NCI-H1694 treated with DMSO at 0.1 percent for 48 hours (cell line): ENCODE measurements at places on chromosomes 12 and 14.

- DNase-seq: no peak
These were observed 58.1 kb upstream of the DHRS4 start for GRCh38 chr14:23895480-23895879.

GRCh38 chr14:95489214-95490137 lies 27.0 kb downstream of the SYNE3 start:
- no peak for DNase-seq

DNA sequence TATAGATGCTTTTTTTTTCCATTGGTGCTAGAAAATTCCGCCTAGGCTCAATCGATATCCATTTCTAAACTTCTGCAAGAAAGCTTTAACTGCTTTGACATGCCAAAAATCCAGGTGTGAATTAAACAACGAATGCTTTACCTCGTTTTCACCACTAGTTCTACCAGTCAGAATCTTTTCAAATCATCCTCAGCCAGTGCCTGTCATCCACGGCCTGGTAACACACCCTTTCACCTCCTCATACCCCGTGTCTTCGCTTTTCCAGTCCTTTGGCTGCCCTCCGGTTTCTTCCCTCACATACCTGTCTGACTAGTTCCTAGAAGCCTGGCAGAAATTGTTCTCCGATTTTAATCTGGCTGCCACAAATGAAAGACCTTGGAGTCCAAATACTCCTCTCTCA lies 1.4 kb upstream of the PHC1 start:
- no peak for DNase-seq

- DNase-seq: no peak
These were observed 45.9 kb downstream of the NOC4L start for GRCh38 chr12:132190012-132190755.

- DNase-seq: no peak
These were observed 6.6 kb downstream of the ZNF219 start for GRCh38 chr14:21091821-21092272.

GRCh38 chr14:102739190-102739469 lies 38.1 kb upstream of the TRAF3 start:
- DNase-seq: no peak

DNA sequence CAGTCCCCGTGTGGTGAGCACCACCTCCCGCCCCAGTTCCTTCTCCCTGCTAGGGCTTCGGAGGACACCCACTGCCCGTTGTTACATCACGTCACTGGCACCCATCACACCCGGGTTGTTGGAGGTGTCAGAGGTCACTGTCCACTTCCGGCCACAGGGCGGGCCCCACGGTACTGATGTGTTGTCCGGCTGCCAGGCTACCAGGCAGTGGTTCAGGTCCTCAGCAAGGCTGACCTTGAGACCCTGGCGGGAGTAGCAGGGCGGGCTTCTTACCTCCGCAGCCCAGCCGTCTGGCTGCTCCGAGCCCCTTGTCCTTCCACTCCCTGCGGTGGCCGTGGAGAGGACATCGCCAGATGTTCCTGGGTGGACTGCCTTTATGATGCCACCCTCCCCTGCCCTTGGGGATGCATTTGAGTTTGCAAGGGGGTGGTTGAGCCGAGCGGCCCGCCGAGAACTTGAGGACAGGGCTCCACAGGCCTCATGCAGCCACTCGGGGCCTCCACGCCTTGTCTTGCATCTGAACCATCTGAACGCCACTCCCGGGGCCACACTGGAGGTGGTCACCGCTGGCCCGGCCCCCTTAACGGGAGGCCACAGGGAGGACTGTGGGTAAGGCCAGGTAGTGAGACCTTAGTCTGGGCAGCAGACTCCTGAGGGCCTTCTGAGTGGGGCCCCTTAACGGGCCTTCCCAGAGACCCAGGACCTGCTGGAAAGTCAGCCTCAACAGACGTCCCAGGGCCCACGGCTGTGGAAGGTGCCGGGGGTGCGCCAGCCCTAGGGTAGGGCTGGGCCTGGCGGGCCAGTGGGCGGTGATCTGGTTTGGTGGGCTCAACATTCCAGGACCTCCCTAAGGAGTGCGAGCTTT lies 27.1 kb upstream of the PLD4 start:
- DNase-seq: no peak

GRCh38 chr12:98259693-98260092 lies 255.7 kb upstream of the TMPO start:
- DNase-seq: no peak

- no peak for DNase-seq
These were observed 72.2 kb downstream of the TGFB3 start for GRCh38 chr14:75909630-75910029.

DNA sequence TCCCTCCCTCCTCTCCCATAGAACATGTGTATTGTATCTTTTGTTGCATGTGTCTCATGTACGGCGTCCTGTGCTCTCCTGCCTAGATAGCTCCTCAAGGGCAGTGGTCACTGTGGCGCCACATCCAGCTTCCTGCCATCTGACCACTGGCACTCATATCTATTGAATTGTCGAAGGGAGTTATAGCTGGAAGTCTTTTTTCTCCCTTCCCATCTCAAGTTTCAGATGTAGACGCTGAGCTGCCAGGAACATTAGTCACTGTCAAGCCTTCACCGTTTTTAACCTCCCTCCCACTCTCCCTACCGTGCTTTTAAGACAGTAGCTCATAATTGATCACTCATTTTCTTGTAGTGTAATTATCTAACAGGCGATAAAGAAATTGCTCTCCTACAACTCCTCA lies 33.0 kb downstream of the MTHFD1 start:
- DNase-seq: no peak

- no peak for DNase-seq
These were observed 3.5 kb upstream of the RNASE4 start for GRCh38 chr14:20680843-20681347.

- no peak for DNase-seq
These were observed 14.0 kb downstream of the CCND2 start for GRCh38 chr12:4287325-4288211.

DNA sequence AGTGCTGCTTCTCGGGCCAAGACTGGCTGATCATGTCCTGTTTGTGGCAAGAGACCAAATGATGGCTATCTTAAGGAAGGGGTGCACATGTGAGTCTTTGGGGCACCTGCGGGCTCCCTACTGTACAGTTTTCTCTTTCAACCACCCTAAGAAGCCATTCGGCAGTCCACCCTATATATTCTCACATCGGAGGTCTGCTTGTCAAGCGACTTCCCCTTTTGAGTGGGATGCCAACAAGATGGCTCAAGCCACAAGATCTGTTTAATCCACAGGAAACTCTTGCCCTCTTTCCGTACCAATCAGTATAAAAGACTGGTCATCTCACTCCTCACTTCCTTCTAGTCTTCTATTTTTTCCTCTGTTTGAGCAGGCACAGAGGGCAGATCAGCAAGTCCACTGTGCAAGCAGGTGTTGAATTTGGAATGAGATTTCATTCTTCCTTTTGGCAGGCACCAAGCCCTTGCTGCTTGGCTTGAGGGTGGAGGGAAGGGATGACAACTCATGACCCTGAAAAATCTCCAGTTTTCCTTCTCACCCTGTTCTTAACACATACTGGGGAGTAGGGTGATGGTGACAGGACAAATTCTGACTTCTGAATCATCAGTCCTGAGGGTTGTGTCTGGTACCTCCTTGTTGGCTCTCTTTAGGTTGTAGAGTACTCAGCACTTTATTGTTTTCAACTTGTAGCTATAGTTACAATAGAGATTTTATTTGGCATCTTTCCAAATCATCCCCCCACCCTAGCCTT lies 17.6 kb downstream of the LACRT start:
- DNase-seq: no peak

- DNase-seq: no peak
These were observed 71.9 kb downstream of the RESF1 start for GRCh38 chr12:32031109-32031508.

GRCh38 chr12:32903763-32904162 lies 7.2 kb upstream of the PKP2 start:
- no peak for DNase-seq

GRCh38 chr14:99072433-99072832 lies 199.6 kb downstream of the BCL11B start:
- no peak for DNase-seq

DNA sequence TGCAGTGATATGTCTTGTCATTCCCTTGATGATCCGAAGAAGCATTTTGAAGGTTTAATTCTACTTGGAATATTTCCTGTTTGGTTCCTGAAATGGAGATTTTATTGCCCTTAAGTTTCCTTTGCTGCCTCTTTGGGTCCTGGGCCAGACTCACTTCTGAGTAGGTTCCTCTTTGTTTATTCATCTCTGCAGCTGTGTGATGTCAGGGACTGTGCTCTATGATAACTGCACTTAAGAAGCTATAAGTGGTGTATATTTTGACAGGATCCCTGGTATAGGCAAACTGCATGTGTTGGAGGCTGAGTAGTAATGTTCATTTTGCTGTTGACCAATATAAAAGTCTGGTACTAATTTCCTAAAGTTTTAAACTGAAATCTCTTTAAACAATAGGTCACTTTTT lies at the start of gene KLRC4:
KLRC4 (minus strand) TSS at position 366 of the 400 bp plus-strand sequence; CDS start at position 184, 182 bp downstream.
- no peak for DNase-seq

- DNase-seq: no peak
These were observed 18.6 kb downstream of the TBK1 start for GRCh38 chr12:64470495-64470894.

GRCh38 chr12:93582351-93582750 lies 9.9 kb downstream of the SOCS2 start:
- DNase-seq: no peak

DNA sequence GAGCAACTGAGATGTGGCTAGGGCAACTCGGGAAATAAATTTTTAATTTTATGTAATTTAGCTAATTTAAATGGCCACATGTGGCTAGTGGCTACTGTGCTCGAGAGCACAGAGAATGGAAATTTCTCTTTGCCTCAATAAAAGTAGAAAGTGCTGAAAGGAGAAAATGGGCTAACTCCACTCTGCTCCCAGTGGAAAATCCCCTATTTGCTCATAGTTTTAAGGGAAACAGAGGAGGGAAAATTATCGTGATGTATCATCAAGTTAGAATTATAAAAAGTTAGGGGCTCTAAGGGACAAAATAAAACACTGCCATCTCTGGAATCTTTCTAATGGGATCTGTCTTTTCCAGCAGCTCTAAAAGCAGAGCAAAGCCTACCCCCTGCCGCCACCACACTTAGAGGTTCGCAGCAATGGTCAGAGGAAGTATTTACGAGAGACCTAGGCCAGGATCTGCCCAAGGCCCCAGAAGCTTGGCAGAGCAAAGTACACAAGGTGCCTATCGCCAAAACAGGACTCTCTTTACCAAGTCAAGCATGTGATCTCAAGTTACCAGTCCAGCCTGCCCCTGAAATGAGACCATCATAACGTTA lies 220.7 kb downstream of the PPM1H start:
- DNase-seq: no peak

GRCh38 chr12:119258556-119258955 lies 76.0 kb upstream of the CCDC60 start:
- no peak for DNase-seq

DNA sequence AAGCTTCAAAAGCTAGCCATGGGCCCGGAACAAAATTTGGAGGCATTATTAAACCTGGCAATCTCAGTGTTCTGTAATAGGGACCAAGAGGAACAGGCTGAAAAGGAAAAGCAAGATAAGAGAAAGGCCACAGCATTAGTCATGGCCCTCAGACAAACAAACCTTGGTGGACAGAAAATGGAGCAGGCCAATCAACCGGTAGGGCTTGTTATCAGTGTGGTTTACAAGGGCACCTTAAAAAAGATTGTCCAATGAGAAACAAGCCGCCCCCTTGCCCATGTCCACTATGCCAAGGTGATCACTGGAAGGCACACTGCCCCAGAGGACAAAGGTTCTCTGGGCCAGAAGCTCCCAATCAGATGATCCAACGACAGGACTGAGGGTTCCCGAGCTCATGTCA lies 653.9 kb upstream of the TMEM132C start:
- no peak for DNase-seq
